HCT116 (cell line): ENCODE measurements at places on chromosomes 7 and 10.

- DNase-seq, result no peak
Measured at GRCh38 chr10:95350219-95350829, 59.5 kb upstream of the PDLIM1 start.

- no peak for DNase-seq
Measured at GRCh38 chr7:51731075-51731474, 414.5 kb upstream of the COBL start.

GRCh38 chr10:73969224-73969841 is 28.6 kb upstream of the VCL start:
- no peak for DNase-seq

GRCh38 chr7:73851410-73852338 is 9.3 kb upstream of the TMEM270 start:
- peak; percentile 92 for DNase-seq

GRCh38 chr7:70319057-70319456 is 720.8 kb downstream of the AUTS2 start:
- DNase-seq, result no peak

DNA sequence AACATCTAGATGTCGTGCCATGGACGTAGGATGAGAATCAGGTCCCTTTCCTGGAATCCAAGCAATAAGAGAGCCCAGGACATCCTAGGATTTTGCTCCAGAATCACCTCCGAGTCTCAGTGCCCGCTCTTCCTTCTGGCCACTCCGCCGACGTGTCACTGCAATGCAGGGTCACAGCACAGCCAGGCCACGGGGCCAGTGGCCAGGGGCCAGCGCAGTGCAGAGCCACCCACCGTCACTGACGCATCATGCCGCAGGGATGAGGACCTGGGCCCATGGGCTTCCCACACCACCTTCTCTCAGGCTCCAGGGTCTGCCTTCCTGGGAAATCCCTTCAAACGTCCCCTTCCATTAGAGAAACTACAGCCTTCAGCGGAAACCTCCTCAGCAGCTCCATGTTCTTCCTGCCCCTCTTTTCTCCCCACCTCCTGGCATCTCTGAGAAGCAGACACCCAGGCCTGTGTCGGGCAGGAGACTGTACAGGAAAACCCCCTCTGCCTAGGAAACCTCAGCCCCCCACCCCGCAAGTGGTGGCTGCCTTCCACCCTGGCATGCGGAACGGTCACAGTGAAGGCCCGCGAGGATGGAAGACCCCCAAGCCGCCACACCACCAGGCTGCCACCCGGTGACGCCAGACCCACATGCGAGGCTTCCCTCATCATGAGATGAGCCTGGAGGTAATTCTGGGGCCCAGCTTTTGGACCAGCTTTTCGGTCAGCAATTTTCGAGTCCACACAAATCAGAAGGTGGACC is 32.1 kb downstream of the STK32C start:
- DNase-seq, result no peak

DNA sequence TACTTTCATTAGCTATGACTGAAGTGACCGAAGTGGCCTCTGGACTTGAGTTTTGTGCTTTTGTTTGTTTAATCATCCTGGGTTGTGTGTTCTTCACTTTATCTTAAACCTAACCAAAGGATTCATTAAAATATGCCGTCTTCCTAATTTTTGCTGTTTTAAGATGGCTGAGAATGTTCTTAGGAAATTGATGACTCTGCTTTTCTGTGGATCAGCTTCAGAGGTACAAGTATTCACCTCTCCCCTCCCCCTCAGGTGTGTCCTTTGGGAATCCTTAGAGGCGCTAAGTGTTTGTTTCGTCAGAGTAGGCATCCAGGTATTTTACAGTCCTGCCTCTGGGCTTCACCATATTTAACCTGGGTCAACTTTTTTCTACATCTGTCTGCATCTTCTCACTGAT is 1.1 kb downstream of the CCDC126 start:
- peak; percentile 34 for DNase-seq

- no peak for DNase-seq
Measured at GRCh38 chr10:21524131-21524525, 1.4 kb downstream of the SKIDA1 start.

DNA sequence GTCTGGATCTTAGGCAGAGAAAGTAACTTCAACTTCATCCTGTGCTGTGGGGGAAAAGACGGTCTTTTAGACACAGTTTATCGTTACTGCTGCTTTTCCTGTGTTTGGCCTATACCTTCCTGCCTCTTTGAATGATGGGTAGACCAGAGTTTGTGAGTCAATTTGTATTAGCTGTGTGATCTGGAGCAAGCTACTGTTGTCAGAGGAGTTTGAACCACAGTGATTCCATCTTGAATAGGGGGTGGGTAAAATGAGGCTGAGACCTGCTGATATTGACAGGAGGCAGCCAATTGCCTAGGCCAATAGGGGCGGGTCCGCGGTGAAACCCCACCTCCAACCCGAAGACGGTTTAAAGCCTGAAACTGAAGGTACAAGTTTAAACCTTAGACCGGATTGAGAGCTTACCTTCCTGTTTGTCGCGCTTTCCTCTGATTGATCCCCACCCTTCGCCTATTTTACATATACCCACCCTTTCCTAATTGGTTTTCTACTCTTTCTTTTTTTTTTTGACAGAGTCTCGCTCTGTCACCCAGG is 35.8 kb upstream of the EIF4H start:
- no peak for DNase-seq

DNA sequence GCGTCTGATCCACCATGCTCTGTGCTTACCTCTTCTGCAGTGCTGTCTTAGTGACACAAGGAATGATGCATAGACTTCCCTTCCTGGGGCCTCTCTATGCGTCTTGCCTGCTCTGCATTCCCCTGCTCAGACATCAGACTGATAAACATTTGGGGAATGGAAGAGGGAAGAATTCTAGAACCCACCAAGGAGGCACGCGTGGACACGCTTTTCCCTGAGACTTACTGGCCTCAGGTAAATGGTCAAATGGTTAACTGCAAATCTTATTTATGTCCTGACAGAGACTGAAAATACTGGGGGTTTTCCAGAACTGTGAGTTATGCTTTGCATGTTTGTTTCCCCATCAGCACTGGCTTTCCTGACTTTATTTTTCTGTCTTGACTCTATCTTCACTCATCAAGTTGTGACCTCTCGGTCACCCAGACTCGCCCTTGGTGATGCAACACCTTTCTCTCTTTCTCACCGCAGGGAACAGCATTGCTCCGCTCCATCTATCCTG is 285.9 kb upstream of the FZD8 start:
- DNase-seq, result no peak
